Left renal pelvis (tissue), 4 donors: ENCODE measurements at places on chromosomes 4 and X. TPM values are rescaled to one million over a fixed set of nuclear protein-coding genes. Genes with fewer than 3 reads are reported as not detected.

GRCh38 chrX:153504445-153505016 lies 9.8 kb downstream of the BGN start:
- no peak for DNase-seq

- DNase-seq = no peak
These were observed 8.1 kb downstream of the JAKMIP1 start for GRCh38 chr4:6192245-6192644.

DNA sequence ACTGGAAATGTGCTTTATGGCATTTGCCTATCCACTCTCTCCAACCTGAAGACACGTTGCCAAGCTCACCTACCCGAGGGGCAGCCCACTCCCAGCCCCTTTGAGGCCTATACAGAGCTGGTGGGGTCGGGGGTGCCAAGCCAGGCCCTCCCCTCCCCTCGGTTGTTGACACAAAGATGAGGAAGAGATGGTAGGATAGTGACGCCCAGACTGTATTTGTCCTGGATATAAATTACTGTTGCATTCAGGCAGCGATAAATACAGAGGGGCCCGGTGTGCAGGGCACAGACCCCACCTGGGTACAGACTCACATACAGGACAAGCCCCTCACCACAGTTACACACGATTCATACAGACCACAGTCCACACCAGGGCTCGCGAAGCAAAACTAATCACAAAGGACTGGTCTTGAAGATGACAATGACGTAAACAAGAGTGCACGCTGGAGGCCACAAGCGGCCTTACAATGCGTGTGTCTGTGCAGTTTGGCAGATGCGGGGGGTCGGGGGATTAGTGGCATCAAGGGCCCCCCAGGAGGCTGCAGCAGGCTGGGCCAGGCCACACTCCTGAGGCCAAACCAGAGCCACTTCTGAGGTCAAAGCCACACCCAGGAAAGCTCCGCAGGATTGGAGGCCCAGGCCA lies 14.6 kb downstream of the DGKQ start:
- no peak for DNase-seq

DNA sequence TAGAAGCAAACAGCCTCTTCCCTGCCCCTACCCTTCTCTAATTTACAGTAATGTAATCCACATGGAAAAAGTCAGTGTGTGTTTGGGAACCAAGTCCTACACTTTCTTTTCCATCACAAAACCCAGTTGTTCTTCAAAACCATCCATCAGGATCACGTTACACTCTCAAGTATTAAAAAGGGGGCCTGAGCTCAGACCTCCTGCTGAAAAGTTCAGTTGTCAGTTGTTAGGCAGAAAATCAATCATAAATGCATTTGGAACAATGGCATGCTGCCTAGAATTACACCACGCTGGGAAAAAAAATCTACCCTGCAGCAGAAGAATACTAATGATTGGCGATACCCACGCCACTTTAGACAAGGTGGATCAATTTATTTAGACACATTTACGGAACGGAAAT lies 236.5 kb downstream of the PARM1 start:
- DNase-seq = no peak

GRCh38 chrX:129961180-129962083 lies 21.0 kb upstream of the BCORL1 start:
- no peak for DNase-seq

DNA sequence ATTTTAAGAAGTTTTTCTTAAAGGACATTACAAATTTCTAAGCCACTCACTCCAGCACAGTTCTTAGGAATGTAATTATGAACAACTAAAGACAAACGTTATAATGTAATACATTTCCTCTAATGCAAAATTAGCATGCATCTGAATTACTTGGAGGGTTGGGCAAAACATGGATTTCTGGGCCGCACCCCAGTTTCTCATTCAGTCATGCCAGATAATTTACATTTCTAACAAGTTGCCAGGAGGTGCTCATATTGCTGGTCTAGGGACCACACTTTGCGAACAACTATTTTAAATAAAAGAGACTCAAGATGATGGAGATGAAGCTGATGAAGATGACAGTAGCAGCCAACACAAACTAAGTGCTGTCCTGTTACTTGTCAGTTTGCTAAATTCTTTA lies 684.7 kb upstream of the ATOH1 start:
- no peak for DNase-seq

DNA sequence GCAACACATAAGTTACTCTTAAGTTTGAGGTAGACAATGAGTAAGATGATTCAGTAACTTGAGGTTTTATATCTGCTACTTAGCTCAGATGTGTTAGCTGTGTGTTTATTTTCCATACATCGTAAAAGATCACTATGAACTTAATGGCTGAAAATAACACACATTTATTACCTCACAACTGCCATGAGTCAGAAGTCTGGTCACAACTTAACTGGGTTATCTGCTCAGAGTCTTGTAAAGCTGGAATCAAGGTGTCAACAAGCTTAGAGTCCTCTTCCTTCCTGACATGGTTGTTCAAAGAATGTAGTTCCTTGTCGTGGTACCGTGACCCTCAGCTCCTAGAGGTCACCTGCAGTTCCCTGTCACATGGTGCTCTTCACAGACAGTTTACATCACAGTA lies 204.9 kb upstream of the MAGEB2 start:
- no peak for DNase-seq

- DNase-seq = no peak
These were observed at the start of gene DCX for GRCh38 chrX:111411983-111412382. TSS of gene DCX (minus strand) at chrX:111412192. CDS start at chrX:111410398, 1,794 bp downstream.

DNA sequence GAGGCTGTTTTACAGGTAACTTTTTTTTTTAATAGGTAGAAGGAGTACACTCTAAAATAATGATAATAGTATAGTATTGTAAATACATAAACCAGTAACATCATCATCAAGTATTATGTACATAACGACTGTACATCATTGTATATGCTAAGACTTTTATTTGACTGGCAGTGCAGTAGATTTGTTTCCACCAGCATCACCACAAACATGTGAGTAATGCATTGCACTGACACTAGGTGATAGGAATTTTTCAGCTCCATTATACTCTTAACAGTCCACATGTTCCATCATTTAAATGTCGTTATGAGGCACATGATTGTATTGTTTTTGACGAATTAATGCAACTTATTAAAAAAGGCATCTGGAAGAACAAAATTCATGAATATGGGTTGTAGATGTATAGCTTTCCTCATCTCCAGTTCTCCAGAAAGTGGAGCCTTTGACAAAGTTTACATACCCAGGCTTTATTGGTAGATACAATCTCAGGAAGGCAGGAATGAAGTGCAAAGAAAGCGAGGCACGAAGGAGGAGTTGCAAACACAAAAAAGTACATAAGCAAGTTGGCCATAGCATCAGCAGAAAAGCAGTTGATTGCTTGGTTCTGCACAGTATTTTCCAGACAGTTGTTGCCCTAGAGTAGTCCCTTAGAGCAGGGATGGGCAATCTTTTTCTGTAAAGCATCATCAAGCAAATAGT lies 336.9 kb upstream of the NR3C2 start:
- no peak for DNase-seq

DNA sequence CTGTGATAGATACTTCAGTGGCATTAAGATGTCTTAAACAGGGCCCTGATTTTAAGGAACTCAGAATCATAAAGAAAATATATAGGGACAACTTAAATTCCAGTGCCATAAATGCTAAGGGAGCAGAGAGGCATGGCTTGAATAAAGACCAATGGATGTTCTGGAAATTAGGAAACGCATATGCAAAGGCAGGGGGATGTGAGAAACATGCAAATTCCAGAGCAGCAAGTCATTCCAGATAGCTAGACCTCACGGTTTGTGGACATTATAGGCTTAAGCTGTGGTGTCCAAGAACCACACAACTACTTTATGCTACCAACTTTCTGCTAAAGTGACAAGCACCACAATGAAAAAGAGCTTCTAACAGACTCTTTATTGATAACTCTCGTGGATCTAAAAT lies 132.6 kb upstream of the ANK2 start:
- DNase-seq = no peak

- DNase-seq = no peak
These were observed 12.3 kb downstream of the TLR3 start for GRCh38 chr4:186081202-186081807.

DNA sequence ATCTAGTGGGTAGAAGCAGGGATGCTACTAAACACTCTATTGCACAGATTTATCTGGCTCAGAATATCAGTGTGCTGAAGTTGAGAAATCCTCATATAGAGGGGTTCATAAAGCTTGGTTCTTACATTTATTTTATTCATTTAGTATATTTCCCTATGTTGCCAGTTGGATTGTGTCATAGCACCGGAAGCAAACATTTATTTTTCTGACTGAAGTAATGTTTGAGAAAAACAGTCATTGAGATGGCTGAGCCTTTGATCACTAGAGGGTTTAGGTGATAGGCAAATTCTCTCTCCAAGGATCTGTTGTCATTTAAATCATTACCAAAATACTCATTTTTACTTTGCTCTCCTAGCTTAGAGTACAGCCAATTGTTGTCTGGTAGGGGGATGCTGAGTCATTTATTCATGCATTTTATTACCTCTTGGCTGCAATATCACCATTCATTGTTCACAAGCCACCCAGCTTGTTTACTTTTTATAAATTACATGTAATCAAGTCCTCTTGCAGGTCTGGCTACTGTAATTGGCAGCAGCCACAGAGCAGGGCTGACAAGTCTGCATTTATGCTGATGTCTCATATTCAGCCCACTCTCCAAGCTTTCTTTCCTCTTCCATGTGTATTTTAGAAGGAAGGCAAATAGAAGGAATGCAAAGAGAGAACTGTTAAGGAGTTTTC lies 15.2 kb downstream of the GAB1 start:
- no peak for DNase-seq

GRCh38 chr4:109185548-109185947 lies 116.9 kb downstream of the COL25A1 start:
- DNase-seq = no peak

DNA sequence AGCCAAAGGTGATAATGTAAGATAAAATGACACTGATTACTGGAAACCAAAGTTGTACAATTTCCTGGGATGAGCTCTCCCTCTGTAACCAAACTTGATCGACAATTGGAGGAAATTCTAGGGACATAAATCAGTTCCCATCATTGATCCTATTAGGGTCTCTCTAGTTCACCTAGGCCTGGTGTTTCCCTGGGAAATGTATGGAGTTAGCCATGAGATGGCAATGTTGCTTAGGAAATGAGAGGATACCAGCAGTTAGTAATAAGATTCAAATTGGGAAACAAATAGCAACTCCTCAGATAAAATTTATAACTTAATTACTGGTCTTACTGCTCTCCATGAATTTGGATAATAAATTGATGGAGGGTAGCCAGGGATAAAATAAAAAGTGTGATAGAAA lies 52.2 kb downstream of the SPATA18 start:
- no peak for DNase-seq

The CENPU gene
- 39.0 TPM for polyA plus RNA-seq

The NHS gene
- polyA plus RNA-seq = 20.0 TPM

The SLC9A6 gene
- 11.8 TPM for polyA plus RNA-seq

The GUCY1B1 gene
- 64.3 TPM for polyA plus RNA-seq

The EOLA1 gene
- 19.9 TPM for polyA plus RNA-seq

The CSN1S1 gene
- polyA plus RNA-seq = not detected

The ANKRD50 gene
- 37.7 TPM for polyA plus RNA-seq

The IGFBP7 gene
- polyA plus RNA-seq = 755 TPM

The MAGEA10 gene
- polyA plus RNA-seq = 0.11 TPM
